Vagina (tissue), 2 donors: ENCODE measurements at places on chromosomes 11 and 22. TPM values are rescaled to one million over a fixed set of nuclear protein-coding genes. Genes with fewer than 3 reads are reported as not detected.

- no peak for DNase-seq
These were observed 32.1 kb upstream of the TXNRD2 start for GRCh38 chr22:19973551-19974267.

The SOX10 gene
- total RNA-seq: 3.2 TPM

The P2RX6 gene
- 1.7 TPM for total RNA-seq

DNA sequence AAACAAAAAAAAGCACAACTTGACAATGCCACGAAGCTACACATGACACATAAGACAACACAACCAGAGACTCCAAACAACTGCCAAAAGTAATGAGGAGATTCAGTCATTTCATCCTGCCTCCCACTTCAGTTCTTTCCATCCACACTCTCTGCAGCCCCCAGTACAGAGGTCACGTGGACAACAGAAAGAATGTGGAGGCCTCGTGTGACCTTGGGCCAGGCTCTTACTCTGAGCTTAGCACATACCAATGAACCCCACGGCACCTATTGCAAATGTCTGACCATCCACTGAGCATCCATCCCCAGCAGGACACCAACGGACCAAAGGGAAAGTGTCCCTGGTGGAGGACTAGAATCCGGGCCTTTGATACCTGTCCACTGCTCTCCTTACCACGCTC, 12.5 kb downstream of the CBX7 start:
- no peak for DNase-seq

The CYP2D6 gene
- 1.7 TPM for total RNA-seq

DNA sequence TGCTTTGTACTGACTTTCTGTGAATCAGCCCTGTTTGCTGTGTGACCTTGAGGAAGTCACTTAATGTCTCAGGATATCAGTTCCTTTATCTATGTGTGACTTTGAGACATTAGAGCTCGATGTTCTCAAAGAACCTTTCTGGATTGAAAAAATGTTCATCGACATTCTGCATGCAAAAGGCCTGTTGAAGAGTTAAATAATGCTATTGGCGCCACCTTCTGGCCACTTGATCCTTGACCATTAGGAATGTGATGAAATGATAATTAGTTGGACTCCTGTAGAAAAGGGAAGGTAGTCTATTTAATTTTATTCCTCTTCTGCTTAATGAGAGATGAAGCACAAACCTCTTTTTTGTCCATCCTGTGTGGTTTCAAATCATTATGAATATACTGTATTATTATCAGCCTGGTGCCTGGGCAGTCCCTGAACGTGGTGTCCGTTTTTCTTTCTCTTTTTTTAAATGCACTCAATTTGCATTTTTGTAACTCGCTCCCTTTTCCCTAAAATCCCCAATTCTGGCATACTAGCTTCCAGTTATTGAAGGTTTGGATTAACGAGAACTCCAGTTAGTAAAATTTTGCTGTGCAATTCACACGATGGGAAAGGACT, 20.7 kb downstream of the ELF5 start:
- no peak for DNase-seq

GRCh38 chr11:45500451-45500850, 165.0 kb downstream of the CHST1 start:
- DNase-seq: no peak

GRCh38 chr11:501683-502287, 5.3 kb downstream of the RNH1 start:
- no peak for DNase-seq

DNA sequence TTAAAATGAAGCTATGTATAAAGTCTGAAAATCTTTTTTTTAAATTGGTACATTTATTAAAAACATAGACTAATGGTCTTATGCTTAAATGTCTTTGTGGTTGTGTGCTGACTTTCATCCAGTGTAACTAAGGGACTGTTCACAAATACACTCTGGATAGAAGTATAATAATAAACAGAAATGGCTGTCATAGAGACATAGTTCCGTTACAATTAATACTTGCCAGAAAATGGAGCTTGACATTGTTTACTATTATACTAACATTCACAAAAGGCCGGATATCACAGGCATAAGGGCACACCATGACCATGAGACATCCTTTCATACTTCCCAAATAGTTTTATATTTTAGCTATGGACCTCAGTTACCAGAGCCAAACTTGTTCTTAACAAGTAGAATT, 161.3 kb downstream of the DDX10 start:
- no peak for DNase-seq

The H19 gene
- 252 TPM for total RNA-seq

- DNase-seq: no peak
These were observed 690.2 kb downstream of the NTM start for GRCh38 chr11:132060567-132060966.

The ROBO4 gene
- total RNA-seq: 39.8 TPM

DNA sequence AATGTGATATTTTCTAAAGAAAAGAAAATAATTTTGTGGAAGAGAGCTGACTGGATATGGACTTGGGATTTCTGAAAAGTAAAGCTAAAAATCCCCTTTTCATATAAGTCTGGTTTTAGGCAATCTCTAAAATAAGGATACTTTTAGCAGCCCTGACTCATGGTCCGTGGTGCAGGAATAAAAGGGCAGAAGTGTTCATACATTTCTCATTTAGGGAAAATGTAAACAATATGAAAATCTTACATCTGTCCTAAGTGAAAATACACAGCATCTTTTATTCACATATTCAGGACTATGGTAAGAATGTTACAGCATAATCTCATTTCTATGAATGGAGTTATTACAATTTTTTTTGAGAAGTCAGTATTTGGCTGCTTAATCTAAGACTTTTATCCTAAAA, 735 bp upstream of the ETS1 start:
- DNase-seq: no peak

The MOGAT2 gene
- not detected for total RNA-seq

The C11orf91 gene
- total RNA-seq: not detected

DNA sequence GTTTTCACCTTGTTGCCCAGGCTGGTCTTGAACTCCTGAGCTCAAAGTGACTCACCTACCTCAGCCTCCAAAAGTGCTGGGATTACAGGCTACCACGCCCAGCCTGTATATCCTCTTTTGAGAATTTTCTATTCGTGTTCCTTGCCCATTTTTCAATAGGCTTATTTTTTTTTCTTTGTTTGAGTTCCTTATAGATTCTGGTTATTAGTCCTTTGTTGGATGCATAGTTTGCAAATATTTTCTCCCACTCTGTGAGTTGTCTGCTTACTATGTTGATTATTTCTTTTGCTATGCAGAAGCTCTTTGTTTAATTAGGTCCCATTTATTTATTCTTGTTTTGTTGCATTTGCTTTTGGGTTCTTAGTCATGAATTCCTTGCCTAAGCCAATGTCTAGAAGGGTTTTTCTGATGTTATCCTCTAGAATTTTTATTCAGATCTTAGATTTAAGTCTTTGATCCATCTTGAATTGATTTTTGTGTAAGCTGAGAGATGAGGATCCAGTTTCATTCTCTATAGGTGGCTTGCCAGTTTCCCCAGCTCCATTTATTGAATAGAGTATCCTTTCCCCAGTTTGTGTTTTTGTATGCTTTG, 17.7 kb upstream of the ZBED5 start:
- DNase-seq: no peak

DNA sequence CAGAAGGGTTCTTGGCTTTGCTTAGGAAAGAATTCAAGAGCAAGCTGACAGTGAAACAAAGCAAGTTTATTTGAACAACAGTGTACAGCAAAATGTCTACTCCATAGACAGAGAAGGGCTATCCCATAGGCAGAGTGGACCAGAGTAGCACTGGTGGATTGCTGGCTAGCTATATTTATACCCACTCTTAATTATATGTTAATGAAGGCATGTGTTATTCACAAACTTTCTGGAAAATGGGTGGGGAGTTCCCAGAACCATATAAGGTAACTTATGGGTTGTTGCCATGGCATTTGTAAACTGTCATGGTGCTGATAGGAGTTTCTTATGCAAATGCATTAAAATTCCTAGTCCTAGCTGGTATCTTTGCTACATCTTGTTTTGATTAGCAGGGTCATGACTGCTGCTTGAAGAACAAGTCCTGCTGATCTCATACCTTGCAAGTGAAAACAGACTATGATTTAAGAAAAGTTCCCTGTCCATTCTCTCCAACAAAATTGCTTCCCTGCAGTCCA, 330.5 kb downstream of the BUD13 start:
- DNase-seq: no peak

- DNase-seq: no peak
These were observed 8.7 kb upstream of the CALCA start for GRCh38 chr11:14980854-14981253.

The NLRP10 gene
- not detected for total RNA-seq

The LINC01488 gene
- total RNA-seq: not detected

DNA sequence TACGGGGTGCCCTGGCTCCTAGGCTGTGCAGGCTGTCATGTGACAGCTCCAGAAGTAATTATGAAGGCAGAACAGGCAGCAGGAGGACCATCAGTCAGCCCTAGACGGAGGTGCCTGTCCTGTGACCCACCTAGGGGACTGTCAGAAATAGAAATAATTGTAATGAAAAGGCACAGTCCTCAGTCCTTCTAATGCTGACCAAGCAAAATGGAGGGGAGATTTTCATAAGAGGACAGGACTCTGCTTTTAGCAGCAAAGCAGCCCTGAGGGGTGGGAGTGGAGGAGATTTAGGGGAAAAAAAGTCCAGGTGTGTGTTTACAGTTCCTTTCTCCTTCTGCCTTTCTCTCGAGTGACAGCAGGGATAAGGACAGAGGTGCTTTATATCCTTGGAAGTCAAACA, 108.3 kb upstream of the KIRREL3 start:
- no peak for DNase-seq

The RTN4RL2 gene
- total RNA-seq: 2.0 TPM

DNA sequence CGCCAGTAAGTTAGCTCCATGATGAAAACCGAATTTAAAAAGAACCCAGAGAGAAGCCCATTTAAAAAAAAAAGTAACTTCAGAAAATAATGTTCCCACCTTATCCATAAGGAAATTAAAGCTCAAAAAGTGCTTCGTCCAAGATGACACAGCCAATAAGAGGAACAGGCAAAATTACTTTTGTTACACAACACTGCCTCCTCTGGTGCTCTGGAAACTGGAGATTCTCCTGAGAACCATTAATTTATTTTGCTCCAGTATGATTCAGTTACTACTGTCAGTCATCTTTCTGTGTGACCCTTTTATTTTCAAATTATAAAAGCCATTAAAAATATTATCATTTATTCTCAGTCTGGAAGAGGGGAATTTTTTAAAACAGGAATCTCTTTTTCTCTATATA, 2.0 kb downstream of the IFT27 start:
- DNase-seq: no peak

The DRD4 gene
- 1.2 TPM for total RNA-seq

The METTL15 gene
- total RNA-seq: 14.7 TPM

DNA sequence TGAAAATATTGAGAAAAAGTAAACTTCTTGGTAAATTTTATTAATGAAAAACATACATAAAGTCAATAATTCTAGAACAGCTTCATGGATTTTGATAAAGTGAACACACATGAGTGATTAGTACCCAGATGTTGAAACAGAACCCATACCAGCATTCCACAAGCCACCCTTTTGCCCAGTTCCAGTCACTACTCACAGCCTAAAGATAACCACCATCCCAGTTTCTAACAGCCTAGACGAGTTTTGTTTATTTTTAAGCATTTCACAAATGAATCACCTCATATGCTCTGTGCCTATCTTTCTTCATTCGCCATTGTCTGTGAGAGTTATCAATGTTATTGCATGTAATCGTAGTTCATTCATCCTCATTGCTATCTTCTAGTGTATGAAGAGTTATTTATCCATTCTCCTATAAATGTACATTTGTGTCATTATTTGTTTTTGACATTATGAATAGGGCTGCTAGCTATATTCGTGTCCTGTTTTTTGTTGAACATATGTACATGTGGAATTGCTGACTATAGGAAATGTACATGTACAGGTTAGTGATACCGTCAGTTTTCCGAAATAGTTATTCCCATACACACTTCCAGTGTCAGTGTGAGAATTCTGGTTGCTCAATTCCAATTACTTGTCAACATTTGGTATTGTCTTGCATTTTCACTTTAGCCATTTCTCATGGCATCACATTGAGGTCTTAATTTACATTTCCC, 44.5 kb upstream of the TEAD1 start:
- DNase-seq: no peak

The DEFB108B gene
- not detected for total RNA-seq

GRCh38 chr11:73366265-73366610, 10.0 kb upstream of the RELT start:
- DNase-seq: no peak

- DNase-seq: no peak
These were observed 1.6 kb downstream of the TP53AIP1 start for GRCh38 chr11:128941110-128941509.

GRCh38 chr22:37219533-37219932, 7.3 kb upstream of the SSTR3 start:
- no peak for DNase-seq

DNA sequence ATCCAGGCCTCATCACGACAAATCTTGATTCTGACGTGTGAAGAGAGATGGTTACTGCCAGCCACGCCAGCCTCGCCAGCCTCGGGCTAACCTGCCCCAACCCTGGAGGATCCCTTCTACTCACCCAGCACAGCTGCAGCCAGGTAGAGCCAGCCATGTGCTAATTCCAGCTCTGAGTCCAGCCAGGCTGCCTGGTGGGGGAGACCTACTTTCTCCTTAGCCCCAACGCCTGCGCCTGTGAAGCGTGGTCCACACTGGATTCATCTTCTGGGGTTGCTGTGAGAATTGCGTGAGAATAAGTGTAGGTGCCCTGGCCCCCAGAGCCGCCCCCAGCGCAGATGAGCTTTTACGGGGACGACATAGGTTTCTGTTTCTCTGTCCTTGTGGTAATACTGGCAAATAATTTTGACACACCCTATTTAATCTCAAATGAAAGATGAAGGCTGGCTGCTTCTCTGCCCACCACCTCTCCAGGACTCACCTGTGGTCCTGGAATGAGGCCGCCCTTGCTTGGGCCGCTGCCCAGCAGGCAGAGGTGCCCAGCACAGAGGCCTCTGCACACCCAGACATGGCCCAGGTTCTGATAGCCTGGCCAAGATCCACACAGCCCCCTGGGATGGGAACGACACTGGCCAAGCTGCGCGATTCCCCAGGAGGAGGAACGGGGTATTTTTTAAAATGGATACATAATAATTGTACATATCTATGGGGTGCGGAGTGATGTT, 528.4 kb downstream of the TBC1D22A start:
- DNase-seq: no peak

The SLC16A8 gene
- total RNA-seq: 0.98 TPM

DNA sequence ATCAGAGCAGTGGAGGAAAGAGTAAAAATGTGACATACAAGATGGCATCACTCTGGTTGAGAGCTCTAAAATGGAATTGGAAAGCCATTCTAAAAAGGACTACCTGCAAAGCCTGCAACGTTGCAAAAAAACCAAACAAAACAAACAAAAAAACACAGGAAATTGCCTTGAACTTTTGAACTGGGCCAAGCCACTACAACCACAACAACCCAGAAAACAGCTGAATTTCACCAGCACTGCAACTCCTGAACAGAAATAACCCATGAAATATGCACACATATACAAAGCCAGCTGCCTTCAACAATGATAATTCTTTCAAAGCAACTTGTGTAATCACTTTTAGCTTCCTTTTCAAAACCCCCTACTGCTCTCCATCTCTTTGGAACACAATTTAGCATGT, 326.6 kb upstream of the LRRC4C start:
- DNase-seq: no peak

- DNase-seq: no peak
These were observed 64.9 kb upstream of the EED start for GRCh38 chr11:86179646-86180064.
